ENCODE measurements at places on chromosomes 2 and 18. TPM values are rescaled to one million over a fixed set of nuclear protein-coding genes. Genes with fewer than 3 reads are reported as not detected.

Gene BOK
- polyA plus RNA-seq: 1.9 TPM

Gene LANCL1
- 52.6 TPM for polyA plus RNA-seq

Gene AUP1
- polyA plus RNA-seq: 118 TPM

DNA sequence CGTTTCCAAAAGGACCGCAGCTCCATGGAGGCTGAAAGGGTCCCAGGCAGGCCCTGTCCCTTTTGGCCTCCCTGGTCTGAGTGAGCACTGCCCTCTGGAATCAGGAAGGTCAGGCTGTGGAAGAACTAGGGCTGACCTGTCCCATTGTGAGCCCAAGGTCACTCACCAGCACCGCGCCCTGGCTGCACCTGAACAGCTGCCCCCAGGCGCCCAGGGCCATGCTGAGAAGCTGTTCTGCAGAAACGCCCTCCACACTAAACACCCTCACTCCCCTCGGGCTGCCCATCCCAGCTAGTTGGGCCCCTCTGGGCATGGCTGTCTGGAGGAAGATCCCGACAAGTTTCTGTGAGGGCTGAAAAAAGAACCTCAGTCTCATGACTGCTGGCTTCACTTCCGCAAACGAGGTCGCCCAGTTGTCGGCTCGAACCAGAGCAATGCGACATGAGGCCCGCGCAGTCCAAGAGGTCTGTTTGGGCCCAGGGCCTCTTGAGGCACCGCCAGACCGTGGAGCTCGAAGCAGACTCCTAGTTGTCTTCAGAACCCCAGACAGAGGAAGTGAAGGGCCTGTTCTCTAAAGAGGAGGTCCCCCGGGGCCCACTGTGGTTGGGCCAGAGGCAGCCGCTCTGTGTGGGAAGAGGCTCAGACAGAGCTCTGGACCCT, 64.4 kb downstream of the INPP5D start:
- no peak for DNase-seq
- no peaks in the 10 kb centered on the region for H3K4me1 ChIP-seq
- no peaks in the 10 kb centered on the region for H3K27me3 ChIP-seq

DNA sequence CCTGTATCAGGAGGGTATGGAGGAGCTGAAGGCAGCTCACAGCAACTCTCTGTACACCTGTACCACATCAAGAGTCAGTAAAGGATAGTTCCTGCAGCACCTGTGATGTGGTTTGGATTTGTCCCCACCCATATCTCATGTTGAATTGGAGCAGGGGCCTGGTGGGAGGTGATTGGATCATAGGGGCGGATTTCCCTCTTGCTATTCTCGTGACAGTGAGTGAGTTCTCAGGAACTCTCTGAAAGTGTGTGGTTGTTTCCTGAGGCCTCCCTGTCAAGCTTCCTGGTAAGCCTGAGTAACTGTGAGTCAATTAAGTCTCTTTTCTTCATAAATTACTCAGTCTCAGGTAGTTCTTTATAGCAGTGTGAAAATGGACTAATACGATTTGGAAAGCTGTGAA, 28.9 kb downstream of the OSBPL1A start:
- H3K4me3 ChIP-seq: no peak overlapping the region
- DNase-seq: no peak
- peaks cover 7% of the 10 kb centered on the region for H3K36me3 ChIP-seq
- H3K27me3 ChIP-seq: no peaks in the 10 kb centered on the region
- no peak overlapping the region for H3K27ac ChIP-seq
- H3K4me1 ChIP-seq: peaks cover 6% of the 10 kb centered on the region

DNA sequence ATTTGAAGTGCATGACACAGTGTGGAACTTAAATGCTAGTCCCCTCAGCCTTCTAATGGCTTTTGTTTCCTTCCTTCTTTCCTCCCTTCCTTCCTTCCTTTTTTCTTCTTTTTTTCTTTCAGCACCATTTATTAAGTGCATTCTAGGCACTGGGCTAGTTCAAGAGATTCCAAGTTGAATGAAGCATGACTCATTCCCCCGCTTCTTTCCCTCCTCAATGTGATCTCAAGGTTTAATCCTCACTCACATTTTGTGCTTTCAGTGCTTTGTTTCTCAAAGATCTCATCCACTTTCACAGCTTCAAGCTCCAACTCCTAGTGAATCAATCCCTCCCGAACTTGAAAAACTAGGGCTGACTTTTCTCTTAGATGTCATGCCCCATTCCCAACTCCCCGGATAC, 90.1 kb downstream of the LBH start:
- H3K4me1 ChIP-seq: no peaks in the 10 kb centered on the region
- H3K36me3 ChIP-seq: no peaks in the 10 kb centered on the region
- no peak overlapping the region for H3K27ac ChIP-seq

- H3K27me3 ChIP-seq: no peaks in the 10 kb centered on the region
- no peaks in the 10 kb centered on the region for H3K36me3 ChIP-seq
- no peak overlapping the region for H3K4me3 ChIP-seq
Measured at GRCh38 chr18:75912829-75913228, 485.3 kb upstream of the SMIM21 start.

DNA sequence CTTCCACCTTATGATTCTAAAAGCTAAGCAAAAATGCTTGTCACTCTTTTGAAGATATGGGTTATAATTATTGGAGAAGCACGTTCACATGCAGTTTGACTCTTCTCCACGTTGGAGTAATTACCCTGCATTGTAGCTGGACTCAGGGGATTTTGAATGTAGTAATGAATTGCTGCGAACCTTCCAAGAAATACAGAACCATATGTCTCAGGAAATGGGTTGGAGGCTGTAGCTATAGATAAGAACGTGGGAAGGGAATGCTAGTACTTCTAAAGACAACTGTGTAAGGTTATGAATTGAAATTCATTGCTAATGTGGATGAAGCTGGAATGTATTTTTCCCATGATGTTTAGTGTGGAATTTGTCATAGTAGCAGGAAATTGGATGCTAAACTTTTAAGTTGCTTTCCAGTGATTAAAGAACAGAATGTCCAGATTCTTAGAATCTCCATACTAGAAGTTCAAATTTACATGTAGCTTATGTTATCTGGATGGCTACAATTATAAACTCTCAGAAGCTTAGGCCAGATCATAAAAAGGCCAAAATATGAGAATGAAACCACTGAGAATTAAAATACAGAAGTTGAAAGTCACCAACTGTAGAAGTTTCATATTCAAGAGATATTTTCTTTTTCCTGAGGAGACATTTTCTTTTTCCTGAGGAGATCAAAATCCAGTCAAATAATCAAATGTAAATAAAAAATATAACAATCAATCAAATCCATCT, 27.3 kb upstream of the SPOPL start:
- DNase-seq: no peak
- no peaks in the 10 kb centered on the region for H3K4me1 ChIP-seq
- no peak overlapping the region for H3K4me3 ChIP-seq
- H3K36me3 ChIP-seq: no peaks in the 10 kb centered on the region
- H3K27ac ChIP-seq: no peak overlapping the region

DNA sequence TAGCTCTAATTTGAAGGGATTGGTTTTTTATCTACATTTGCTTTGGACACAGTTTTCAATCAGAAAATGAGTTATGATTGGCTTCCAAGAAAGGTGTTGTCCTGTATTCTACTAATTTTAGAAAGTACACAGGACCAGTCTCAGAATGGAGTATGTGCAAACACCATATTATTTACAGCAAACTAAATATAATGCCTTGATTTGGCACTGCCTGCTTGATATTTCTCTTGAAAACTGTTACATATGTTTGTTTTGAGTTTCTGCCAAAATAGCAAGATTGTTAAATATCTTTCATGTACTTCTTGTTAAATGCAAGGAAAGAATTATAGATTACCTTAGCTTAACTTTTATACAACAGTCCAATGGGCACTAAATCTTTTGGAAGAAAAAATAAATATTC, 694.9 kb downstream of the KCNJ3 start:
- H3K36me3 ChIP-seq: no peaks in the 10 kb centered on the region
- no peak overlapping the region for H3K4me3 ChIP-seq
- no peak overlapping the region for H3K27ac ChIP-seq
- no peaks in the 10 kb centered on the region for H3K27me3 ChIP-seq
- no peaks in the 10 kb centered on the region for H3K4me1 ChIP-seq

DNA sequence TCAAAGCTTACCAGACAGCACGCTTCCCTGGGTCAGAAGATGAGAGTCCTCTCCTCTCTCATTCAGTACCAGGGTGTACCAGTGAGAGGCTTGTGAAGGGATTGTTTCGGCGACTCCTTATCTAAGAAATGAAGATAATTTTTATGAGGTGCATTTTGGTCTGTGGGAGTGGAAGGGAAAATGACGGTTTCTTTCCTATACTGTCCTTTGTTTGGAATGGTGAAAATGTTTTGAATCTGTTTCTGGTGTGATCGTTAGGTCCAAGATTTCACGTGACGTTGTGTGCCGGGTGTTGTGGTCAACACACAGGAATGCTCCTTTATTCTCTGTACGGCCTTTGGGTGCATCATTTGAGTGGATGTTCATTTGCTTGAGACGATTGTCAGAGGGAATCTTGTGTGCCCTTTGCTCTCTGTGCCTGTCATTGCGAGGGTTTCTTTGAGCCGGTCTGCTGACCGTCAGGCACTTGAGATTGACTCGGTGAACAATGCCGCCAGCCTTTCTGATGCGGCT, 183.5 kb downstream of the AGAP1 start:
- no peak overlapping the region for H3K4me3 ChIP-seq
- no peaks in the 10 kb centered on the region for H3K36me3 ChIP-seq
- H3K27ac ChIP-seq: no peak overlapping the region
- no peak for DNase-seq
- H3K27me3 ChIP-seq: no peaks in the 10 kb centered on the region
- H3K4me1 ChIP-seq: peaks cover 23% of the 10 kb centered on the region

DNA sequence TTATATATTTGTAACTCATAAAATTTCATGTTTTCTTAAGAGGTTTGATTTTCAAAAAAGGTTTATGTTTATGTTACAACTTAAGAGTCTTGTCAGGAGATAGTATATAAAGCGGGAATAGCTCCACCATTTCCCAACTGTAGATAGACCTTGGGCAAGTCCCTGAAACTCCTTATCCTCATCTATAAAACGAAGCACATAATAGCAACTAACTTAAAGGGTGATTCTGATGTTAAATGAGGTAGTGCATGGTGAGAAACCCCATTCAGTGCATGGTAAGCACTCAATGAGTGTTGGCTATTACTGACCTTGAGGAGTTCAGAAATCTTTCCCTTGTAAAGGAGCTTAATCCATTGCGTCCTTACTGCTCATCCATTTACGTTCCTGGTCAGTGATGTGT, 34.1 kb downstream of the KCTD18 start:
- H3K4me1 ChIP-seq: no peaks in the 10 kb centered on the region
- H3K4me3 ChIP-seq: no peak overlapping the region
- H3K27ac ChIP-seq: no peak overlapping the region
- H3K36me3 ChIP-seq: peaks cover 37% of the 10 kb centered on the region
- no peaks in the 10 kb centered on the region for H3K27me3 ChIP-seq
- no peak for DNase-seq

GRCh38 chr2:37919631-37920032, 5.5 kb upstream of the RMDN2 start:
- no peaks in the 10 kb centered on the region for H3K27me3 ChIP-seq
- no peak overlapping the region for H3K4me3 ChIP-seq
- H3K36me3 ChIP-seq: no peaks in the 10 kb centered on the region
- H3K4me1 ChIP-seq: peaks cover 17% of the 10 kb centered on the region

DNA sequence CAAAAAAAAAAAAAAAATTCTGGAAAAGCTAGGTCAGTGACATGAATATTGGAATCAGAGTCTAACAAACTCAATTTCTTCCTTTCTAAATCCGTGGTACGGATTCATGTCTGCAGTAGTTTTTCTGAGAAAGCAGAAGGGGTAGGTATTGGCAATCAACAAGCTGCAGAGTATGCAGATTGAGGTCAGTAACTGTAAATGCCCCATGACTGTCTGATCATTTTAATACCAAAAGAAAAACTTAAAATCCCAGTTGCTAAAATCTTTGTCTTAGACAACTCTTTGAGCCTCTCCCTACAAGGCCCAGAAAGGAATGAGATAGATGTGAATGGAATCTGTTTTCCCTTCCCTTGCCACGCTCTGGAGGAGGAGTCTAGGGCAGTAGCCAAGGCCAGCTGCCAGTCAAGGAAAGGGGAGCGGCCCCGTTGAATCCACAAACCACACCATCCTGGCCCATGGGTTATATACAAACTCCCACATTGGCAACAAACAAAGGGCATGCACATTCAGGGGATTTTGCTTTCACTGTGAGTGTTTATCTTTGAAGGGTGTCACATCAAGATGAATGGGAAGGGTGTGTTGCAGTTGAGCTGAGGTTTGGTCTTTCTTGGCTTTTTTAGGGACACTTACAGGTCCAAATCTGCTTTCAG, 6.1 kb upstream of the CASP8 start:
- H3K36me3 ChIP-seq: no peaks in the 10 kb centered on the region
- H3K4me3 ChIP-seq: no peak overlapping the region
- H3K4me1 ChIP-seq: no peaks in the 10 kb centered on the region

DNA sequence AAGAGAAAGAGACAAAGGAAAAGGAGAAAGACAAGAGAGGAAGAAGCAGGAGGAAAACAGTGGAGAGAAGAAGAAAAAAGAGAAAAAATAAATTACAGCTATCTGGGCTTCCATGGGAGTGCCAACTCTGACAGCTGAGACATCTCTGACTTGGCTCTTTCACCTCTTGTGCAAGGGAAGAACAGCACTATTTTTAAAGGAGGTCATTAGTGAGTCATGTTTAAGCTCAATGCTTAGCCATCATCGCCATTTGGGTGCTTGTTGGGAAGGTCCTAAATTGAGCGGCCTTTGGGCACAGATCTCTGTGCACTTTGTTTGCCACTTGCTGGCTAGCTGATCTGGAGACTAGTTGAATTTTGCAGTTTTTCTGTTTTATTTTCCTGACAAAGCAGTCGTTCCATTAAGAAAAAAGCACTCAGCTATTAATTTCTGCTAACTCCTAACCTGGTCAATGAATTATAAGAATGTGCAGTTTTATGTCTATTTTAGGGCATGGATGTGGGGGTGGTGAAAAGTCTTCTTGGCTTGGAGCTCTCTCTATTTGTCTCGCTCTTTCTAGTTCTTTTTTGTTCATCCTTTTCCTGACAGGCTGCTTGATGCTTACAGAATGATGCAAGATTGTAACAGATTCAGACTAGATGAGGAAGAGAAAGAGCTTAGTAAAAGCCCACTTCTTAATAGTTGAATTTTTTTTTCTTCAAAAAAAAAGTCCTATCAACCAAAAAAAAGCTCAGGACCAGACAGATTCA, 231.5 kb downstream of the SLC8A1 start:
- H3K4me3 ChIP-seq: no peak overlapping the region
- H3K27ac ChIP-seq: no peak overlapping the region
- H3K4me1 ChIP-seq: peaks cover 2% of the 10 kb centered on the region
- H3K27me3 ChIP-seq: no peaks in the 10 kb centered on the region
- no peak for DNase-seq

DNA sequence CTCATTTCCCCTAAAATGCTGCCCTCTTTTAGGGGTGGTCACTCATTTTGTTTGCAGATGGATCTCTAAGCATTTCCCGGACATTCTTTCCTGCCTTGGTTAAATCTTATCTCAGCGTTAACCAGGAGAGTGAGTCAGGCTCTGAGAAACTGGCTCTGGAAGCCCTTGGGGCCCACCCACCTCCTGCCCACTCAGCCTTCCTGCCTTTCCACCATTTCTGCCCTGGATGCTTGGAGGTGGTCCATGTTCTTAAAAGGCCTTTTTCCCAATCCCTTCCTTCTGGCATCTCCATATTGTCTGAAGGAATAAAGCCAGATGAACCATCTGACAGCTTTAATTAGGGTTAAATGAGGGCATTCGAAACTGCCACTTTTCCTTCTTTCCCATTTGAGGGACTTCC, 9.5 kb downstream of the HK2 start:
- peaks cover 52% of the 10 kb centered on the region for H3K4me1 ChIP-seq
- no peaks in the 10 kb centered on the region for H3K36me3 ChIP-seq
- H3K27me3 ChIP-seq: no peaks in the 10 kb centered on the region
- DNase-seq: no peak
